ENCODE measurements at places on chromosomes 1 and 21.

DNA sequence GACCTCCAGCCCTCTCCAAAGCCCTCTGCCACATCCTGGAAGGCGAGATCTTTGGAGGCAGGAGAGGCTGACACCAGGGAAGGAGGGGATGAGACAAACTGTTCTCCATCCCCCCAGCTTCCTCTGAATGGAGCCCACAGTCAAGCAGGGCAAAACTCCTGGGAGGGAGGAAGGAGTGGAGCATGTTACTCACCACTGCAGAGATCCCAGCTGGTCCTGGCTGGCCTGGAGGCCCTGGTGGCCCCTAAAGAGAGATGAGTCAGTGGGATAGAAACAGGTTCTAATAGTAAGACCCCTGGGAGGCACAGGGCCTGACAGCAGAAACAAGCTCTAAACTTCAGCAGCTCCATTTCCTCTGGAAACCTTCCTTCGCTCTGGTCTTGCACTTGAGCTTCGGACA is 14.0 kb upstream of the PEF1 start:
- no peak for DNase-seq

GRCh38 chr21:32064281-32064910 is 191.6 kb downstream of the HUNK start:
- no peak for DNase-seq

GRCh38 chr21:25952306-25952705 is 217.5 kb downstream of the GABPA start:
- no peak for DNase-seq

DNA sequence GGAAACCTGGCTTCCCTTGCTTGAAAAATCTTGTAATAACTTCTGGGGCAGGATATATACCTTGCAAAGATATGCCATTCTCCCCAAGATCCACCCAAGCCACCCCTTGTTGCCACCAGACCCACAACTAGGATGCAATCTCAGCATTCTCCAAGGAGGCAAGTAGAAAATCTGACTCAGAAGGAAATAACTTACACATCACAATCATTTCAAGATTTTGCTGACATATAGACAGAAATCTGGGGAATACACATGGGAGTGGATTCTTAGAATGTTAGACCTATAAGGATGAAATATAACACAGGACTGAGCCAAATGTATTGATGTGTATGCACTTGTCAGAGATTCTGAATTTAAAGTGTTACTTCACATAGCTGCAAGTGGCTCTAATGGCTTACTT is 14.8 kb upstream of the ZDHHC18 start:
- no peak for DNase-seq

DNA sequence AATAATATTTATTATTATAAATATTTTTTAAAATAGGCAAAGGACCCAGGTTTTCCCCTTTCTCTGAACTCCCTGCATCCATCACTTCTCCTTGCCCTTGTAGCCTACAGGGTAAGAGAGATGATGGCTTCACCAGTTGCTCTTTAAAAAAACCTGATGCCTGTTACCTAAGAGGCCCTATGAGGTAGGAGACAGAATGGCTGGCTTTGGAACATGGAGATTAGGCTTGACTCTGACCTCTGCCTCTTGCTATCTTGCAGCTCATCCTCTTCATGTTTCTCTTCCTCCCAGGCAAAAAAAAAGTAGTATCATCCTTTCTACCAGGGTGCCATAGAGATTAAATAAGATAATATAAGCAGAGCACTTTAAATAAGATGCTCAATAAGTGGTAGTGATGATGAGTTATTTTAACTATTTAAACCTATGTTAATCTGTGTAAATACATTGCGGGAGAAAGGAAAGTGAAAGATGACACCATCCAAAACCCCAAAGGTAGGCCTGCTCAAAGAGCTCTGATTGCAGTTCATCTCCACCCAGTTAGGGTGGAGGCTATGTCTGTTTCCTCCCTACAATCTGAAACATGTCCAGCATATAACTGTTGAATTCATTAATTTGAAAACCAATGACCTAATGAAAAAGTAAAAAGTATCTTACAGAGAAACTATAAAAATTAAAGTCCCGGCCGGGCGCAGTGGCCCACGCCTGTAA is 51.8 kb downstream of the RGS2 start:
- no peak for DNase-seq

- no peak for DNase-seq
These were observed 177.3 kb downstream of the PTPRU start for GRCh38 chr1:29413661-29414060.

- DNase-seq = no peak
These were observed 81.6 kb downstream of the KIRREL1 start for GRCh38 chr1:158075078-158075477.

DNA sequence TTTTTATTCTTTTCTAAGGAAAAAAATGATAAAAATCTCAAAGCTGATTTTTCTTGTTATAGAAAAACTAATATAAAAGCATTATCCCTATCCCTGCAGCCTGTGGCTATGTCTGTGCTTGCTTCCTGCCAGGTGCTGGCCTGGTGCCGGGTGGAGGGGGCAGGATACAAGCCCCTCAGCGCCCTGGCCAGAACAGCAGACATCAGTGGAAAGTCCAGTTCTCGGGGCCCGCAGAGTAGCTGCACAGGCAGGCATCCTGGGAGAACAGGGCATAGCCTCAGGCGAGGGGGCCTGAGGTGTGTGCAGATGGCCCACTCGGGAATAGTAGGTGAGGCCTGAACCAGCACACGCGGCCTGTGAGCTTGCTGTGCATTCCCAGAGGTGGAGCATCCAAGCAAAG is 23.4 kb downstream of the PODN start:
- no peak for DNase-seq

DNA sequence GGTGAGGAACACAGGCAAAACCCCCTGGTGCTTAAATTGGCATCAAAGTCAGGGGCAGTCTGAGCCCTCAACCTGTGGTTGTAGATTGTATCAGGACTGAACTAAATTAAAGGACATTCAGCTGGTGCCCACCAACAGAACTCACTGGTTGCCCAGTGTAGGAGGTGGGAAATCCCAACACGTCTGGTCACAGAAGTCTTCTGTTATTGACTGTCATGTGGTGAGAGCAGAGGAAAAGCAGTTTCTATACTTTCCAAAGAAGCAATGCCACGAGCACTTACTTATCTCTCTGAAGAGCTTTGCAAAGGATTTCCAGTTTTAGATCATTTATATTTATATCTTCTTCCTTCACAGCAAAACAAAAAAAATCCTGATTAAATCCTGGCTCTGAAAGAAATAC is 15.0 kb upstream of the ACTA1 start:
- no peak for DNase-seq

GRCh38 chr1:23577056-23578004 is 18.0 kb upstream of the ID3 start:
- no peak for DNase-seq

GRCh38 chr1:119359730-119360129 is 8.9 kb upstream of the HAO2 start:
- DNase-seq = no peak

GRCh38 chr1:192243721-192244120 is 73.1 kb upstream of the RGS21 start:
- no peak for DNase-seq

- no peak for DNase-seq
These were observed 18.2 kb downstream of the SAMD13 start for GRCh38 chr1:84319662-84320061.

DNA sequence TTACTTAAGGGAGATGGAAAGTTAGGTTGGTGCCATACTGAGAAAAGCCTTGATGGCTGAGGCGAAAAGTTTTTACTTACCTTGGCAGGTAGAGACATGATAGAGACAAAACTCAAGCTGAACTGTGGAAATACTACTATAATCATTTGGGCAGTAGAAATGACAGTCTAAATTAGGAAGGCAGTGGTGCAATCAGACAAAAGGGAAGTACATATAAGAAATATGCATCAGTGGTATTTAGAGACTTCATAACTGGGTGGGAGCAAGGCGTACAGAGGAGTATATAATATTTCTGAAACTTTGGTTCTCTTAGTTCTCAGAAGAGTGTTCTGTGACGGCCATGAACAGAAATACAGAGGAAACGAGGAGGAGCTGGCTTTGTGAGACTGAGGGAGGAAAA is 2.4 kb upstream of the CEP350 start:
- DNase-seq = no peak

DNA sequence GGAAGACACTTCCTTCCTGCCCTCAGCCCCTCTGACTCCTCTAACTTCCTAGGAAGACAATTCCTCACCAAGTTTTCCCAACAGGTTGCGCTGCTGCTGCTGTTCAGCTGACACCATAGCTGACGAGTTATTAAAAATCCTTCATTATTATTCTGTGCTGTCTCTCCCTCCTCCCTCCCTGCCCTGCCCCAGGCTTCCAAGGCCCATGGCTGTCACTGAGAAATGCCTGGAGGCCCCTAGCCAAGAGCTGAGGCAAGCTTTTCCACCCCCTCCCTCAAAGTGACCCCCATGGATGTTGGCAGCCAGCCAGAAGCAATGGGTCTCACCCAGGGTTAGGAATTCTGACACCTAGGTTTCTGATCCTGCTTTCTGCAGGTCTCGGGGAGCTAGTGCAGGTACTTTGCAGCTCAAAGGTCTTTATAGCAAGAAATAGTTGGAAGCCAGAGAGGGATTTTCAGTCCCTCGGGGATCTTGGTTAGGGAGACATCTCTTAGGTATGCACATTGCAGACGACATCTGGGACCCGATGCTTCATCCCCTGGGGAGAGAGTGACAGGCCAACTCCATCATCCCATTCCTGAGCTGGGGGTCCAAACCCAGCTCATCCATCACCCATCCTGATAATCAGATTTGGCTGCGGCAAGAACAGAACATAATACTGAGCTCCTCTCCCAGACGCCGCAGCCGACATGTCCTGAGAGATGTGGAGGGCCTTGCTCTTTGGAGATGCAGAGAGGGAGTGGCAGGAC is 65.0 kb downstream of the KIRREL1 start:
- DNase-seq = no peak

DNA sequence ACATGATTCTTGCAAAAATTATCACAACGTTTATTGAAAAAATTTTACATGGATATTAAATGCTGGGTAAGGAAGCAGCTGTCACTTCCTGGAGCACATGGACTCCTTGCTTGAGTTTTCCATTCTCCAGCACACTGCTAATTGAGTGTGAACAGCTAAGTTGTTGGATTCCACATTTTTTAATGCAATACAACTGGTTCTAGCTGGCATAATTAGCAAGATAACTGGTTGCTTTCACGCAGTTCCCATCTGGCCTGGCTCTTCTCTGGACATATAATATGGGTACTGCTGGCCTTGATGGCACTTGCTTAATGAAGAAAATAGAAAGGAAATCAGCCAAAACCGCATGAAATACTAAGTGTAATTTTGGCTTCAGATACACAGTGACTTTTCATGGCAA is 26.6 kb downstream of the RGS21 start:
- DNase-seq = no peak

GRCh38 chr21:44084496-44085241 is 22.5 kb upstream of the PWP2 start:
- no peak for DNase-seq

GRCh38 chr1:12811409-12811784 is 19.8 kb downstream of the PRAMEF11 start:
- DNase-seq = no peak

GRCh38 chr1:232917053-232917452 is 33.4 kb upstream of the NTPCR start:
- no peak for DNase-seq
